Cardiac septum (tissue), 1 donor: ENCODE measurements at places on chromosomes 4 and X. TPM values are rescaled to one million over a fixed set of nuclear protein-coding genes. Genes with fewer than 3 reads are reported as not detected.
A peak's percentile ranks its signal among the peaks of the same experiment; 100 is the strongest.

DNA sequence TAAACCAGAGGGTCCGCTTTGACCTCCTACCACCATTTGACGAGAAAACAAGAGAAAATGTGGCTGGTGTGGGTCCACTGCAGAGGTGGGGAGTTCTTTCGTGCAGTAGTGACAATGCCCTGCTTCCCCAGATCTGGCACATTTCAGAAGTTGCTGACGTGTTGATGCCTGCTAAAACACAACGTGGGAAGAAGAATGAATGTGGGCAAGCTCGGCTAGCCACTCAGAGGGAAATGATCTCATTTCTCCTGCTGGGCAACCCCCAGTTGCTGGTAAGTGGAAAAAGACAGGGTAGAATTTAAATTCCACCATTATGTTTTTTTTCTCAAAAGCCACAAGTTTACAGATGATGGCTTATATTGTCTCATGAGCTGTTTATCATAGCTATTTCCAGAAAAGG, 77.9 kb downstream of the LUZP4 start:
- DNase-seq: no peak

GRCh38 chrX:132533409-132533808, 44.6 kb upstream of the MBNL3 start:
- DNase-seq: no peak

The NPY5R gene
- total RNA-seq: not detected

The ARHGAP36 gene
- total RNA-seq: 0.24 TPM

DNA sequence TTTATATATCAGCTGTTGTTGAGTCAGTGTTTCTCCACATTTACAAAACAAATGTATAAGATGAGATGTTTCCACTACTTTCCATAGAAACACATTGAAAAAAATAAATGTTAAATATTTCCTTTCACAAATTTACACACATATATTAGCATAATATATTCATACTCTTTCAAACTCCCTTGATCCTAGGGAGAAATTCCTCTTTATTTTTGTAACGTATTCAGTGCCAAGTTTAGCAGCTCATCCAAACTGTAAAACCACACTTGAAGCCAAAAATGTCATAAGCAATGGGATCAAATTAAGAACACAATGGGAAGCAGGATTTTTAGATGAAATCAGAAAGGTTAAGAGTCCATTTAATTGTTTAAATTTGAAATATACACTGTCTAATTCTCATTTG, 381.1 kb upstream of the MAD2L1 start:
- DNase-seq: no peak

DNA sequence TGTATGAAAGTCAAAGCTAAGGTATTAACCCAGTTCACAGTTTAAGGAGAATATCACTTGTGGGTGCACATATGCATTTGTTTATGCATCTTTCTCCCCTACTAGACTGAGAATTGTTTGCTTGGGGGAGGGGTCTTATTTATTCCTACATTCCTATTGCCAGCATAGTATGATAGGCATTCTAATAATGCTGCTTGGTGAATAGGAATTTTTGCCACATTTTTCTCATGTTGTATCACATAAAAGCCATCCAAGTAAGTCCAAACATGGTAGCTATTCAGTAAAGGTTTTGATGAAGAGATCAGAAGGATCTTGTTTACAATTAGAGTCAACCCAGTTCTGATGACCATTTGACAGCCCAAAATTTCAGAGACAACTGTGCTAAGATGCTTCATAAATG, 48.6 kb downstream of the ASB9 start:
- DNase-seq: no peak

The MAGEA4 gene
- total RNA-seq: not detected

The IL15 gene
- 3.1 TPM for total RNA-seq

DNA sequence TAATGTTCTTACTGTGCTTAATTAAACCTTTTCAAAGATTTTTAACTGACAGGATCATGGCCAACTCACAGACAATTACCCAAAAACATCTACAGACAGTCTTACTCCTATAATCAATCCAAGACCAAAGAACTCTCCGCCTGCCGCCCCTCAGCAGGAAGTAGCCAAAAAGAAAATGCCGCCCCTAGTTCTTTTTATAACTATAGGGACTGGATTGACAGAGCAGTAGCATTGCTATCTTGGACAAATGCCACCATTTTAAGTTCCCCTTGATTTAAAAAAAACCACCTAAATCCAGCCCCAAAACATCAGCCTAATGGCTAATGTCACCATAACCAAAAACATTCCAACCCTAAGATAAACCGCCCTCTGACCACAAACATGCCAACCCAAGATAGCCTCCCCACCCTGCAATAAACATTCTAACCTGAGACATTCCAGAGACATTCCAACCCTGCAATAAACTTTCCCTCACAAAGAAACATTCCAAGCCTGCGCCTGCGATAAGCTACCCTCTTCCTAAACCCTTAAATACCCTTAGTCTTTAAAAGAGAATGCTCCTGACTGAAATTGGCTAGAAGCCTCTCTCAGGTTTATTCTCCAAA, 77.0 kb downstream of the COQ2 start:
- DNase-seq: no peak

The PLP1 gene
- total RNA-seq: 2.2 TPM

The TLL1 gene
- total RNA-seq: 0.67 TPM

- DNase-seq: no peak
Measured at GRCh38 chr4:3442460-3442958, 741 bp downstream of the HGFAC start.

DNA sequence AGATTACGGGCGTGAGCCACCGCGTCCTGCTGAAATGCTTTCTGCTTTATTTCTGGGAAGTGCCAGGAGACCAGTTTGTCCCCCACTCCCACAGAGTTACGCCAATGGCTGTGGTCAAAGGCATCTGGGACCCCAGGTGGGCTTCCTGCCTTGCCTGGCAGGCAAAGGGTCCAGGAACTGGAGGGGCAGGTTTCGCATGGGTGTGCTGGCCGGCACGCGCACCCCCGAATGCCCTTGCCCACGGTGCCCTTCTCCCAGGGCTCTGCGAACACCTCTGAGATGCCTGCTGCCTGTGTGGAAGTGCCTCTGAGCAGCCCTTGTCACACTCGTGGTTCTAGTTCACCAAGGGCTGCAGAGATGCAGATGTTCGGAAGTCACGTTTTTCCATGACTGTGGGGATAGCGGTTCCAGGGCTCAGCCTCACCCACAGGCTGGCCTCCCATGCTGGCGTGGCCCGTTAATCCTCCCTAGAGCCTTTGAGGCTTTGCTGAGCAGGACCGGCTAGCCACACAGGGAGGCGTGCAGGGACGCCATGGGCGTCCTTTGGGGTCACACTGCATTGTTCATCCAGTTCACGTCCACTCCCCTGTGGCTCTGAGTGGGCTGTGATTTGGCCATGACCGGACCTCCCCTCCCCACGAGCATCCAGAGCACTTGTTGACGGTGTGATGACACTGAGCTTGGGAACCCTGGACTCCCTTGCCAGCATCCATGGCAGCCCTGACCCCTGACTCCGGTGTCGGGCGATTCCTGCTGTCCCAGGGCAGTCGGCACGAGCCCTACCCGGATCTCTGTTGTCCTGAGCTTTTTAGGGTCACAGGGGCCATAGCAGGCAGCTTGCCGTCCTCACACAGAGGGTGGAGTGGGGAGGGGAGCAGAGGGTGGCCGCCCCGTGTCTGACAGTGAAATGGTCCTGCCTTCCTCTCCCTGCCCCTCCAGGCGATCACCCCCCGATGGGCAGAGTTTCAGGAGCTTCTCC, 12.7 kb upstream of the ADD1 start:
- DNase-seq: peak; percentile 67

DNA sequence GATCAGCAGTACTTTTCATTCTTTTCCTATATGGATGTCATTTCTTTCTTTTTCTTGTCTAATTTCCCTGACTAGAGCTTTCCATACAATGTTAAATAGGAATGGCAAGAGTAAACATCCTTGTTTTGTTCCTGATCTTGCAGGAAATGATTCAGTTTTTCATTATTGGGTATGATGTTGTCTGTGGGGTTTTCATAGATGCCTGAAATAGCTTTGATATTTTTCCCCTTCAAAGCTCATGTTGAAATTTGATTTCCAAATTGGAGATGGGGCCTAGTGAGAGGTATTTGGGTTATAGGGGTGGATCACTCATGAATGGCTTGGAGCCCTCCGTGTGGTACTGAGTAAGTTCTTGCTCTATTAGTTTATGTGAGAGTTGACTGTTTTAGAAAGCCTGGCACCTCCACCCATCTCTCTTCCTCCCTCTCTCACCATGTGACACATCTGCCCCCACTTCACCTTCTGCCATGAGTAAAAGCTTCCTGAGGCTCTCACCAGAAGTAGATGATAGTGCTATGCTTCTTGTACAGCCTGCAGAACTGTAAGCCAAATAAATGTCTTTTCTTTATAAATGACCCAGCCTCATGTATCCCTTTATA, 22.3 kb upstream of the VSIG1 start:
- no peak for DNase-seq

The TRIM61 gene
- 1.5 TPM for total RNA-seq

DNA sequence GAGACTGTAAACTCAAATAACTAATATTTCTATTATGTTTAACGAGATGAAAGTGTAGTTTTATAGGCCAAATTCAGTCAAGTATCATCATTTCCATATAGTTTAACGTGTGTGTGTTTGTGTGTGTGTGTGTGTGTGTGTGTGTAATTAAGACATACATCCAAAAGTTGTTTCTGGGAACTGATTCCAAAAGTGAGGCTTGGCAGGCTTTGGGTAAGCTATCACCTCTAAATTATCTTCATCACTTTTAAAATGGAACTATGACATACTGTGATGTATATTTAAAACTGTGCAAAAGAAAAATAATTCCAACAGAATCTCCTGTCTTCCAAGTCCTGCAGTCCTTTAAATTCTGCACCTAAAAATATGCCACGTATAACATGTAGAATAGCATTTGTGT, 19.1 kb upstream of the SLC25A4 start:
- no peak for DNase-seq

The ITGB1BP2 gene
- 85.5 TPM for total RNA-seq

The CORIN gene
- total RNA-seq: 3.4 TPM

GRCh38 chr4:14892563-14892962, 109.7 kb upstream of the CPEB2 start:
- DNase-seq: no peak

DNA sequence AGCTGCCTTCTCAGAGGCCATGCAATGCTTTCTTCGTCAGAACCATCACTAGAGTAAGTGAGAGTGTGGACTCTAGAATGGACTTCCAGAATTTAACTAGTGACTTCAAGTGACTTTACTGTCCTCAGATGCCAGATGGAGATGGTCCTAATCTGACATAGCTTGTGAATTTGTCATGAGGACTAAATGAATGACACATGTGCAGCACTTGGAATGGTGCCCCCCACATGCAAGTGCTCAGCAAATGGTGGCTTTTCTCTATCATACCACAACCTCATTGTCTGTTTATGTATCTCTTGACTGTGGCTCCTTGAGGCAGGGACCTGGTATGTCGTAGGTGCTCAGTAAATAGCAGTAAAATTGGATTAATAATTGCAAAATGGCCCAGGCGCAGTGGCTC, 91.6 kb upstream of the STX18 start:
- peak; percentile 36 for DNase-seq

DNA sequence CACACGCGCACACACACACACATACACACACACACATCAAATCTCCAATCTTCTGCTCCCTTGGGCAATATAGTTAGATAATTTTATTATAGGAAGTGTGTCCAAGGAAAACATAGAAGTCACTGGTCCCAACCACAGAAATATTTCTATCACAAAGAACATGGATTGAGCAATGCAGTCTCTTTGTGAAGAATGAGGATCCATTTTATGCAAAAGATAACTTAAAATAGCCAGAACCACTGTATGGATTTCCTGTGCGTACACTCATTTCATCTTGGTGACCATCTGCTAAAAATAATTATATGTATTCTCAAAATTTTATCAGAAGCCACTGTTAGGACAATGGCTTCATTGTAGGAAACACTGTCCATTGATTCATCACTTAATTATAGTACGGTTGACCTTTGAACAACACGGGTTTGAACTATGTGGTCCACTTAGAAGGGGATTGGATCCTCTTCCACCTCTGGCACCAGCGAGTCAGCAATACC, 169.6 kb upstream of the MXRA5 start:
- DNase-seq: no peak

The FRMPD4 gene
- total RNA-seq: 2.0 TPM

DNA sequence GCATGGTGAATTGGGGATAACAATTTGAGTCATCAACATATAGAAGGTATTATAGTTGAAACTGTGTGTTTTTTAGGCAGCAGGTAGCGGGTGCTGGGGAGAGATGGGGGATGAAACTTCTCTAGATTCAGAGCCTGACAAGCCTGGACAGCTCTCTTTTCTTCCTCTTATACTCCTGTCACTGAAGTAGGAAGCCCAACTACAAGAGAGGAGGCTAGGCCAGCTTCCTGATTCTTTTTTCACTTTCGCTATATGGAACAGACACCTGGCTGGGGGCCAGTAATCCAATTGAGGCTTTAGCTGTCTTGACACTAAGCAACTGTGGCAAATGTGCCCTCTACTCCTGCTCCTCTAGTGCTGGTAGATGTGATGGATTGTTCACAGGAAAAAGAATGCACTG, 69.2 kb downstream of the PHKA1 start:
- no peak for DNase-seq

- peak; percentile 85 for DNase-seq
Measured at GRCh38 chrX:1246816-1247215, 21.8 kb upstream of the CSF2RA start.

- DNase-seq: no peak
Measured at GRCh38 chr4:107733431-107733925, 13.4 kb upstream of the PAPSS1 start.

DNA sequence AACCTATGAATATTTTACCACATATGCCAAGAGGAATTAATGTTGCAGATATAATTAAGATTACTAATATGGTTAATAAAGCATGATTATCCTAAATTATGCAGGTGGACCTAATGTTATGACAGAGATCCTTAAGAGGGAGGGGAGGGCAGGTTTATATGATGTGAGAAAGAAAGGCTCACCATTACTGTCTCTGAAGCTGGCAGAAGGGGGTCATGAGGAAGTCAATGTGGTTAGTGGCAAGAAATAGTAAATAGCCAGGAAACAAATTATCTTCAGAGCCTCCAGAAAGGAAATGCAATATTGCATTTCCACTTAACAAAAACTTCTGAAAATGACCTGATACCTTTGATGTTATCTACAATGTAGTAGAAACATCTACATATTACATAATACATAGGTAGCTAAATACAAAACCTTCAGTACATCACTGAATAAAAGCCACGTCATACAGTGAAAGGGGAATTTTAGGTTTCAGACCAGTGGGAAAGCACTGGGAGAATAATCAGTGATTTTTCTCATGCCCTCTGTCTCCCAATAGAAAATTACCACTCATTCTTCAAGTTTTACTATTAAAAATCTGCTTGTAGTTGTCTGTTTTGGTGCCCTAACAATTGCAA, 609.2 kb downstream of the SPOCK3 start:
- no peak for DNase-seq

- peak; percentile 80 for DNase-seq
Measured at GRCh38 chr4:112704991-112705845, 68.3 kb downstream of the LARP7 start.

The GPC3 gene
- 1.6 TPM for total RNA-seq
